ENCODE measurements at places on chromosomes 13 and 19.

DNA sequence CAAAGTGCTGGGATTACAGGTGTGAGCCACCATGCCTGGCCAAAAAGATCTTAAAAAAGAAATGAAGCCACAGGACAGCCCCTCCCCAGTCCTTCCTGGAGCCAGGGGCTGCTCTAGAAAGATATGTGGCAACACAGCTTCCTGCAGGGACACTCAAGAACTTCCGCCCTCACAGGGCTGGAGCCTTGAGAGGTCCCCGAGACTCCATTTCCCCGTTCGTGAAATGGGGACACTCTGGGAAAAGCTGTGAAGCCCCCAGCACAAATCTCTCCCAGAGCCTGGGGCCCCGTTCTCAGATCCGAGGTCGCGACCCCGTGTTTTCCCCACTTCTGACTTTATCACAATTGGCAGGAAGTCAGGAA lies 2.5 kb upstream of the GPX4 start:
- DNase-seq = no peak

- DNase-seq = no peak
Measured at GRCh38 chr19:45008552-45008951, 7.3 kb downstream of the RELB start.

GRCh38 chr13:111129465-111130115 lies 14.5 kb downstream of the ARHGEF7 start:
- no peak for DNase-seq

- DNase-seq = no peak
Measured at GRCh38 chr13:50284540-50284939, 269.3 kb downstream of the KCNRG start.

DNA sequence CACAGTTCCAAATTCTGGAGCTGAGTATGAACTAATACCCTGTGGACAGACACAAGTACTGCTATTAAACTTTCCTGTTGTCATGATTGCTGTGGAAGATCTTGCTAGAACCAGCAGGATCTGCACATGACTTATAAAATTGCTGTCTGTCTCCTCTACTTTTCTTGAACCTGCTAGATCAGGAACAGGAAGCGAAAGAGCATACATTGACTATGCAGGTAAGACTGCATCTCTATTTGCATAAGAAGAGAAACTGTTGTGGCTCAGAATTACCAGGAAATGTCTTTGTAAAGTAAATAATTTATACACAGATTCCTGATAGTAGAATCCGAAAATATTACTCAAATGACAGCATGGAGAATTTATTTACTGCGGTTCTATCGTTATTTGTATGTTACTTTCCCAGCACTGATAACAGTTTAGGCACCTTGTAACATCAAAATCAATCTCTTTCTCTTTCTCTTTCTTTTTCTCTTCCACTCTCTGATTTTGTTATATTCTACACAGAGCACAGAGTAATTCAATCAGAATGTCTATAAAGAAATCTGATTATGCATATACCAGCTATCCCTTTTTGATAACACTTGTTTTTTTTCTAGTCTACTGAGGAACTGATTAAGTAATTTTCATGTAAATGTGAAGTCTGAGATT lies 226.5 kb downstream of the MYO16 start:
- no peak for DNase-seq

DNA sequence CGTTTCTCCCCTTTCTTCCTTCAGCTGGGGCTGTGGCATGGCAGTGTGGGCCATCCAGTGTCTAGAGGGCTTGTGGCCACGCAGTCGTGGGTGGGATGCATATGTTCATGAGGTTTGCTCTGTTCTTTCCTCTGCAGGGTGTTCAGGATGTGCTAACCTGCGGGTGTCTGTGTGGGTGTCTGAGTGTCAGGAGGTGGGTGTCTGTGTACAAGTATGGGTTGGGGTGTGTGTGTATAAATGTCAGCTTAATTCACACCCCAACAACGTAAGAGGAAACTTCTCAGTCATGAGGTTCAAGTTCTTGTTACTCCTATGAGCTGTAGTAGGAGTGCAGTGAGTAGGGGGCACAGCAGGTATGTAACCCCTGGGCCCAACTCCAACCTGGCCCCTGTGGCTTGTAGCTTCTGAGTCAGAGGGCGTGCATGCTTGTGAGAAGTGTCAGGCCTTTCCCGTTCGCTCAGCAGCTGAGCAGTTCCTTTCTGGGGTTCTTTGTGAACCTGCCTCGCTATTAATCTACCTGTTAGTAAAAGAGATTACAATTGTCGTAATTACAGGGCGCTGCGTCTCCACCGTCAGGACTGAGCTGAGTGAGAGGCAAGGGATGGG lies 49.1 kb downstream of the NFIX start:
- DNase-seq = no peak

GRCh38 chr13:109314101-109314500 lies 472.3 kb downstream of the IRS2 start:
- no peak for DNase-seq

DNA sequence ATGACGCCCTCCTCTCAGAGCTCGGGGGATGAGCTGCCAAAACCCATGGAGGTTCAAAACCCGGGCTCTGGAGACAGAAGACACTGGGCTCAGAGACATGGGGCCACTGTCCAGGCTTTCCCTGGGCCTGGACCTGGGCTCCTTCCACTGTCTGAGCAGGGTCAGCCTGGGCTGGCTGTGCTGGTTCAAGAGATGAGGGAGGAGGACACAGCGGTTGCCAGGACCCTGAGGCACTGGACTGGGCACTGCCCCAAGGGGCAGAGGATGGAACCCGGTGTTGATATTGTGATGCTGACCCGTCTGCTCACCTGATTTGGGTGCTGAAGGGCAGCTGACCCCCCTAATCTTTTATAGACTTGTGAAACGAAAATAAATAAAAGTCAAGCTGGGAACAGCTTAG lies 14.1 kb upstream of the SIGLEC11 start:
- DNase-seq = no peak

DNA sequence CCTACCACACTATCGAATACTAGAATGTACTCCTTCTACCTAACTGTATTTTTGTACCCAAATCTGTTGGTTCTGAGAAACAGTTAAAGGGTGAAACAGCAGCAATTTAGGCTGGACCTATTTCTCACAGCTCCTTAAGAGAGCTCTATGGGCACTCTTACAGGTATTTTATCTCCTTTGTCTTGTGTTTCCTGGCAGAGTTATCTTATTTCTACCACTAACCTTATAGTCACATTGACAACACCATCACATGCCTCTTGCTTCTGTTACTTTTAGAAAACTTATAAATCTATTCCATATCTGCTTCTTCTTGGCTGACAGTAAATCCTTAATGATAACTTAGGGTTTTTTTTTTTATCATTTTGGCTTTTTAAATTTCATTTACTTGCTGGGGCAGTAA lies 130.7 kb downstream of the MYO16 start:
- no peak for DNase-seq

- no peak for DNase-seq
Measured at GRCh38 chr19:8584965-8585893, 8.0 kb upstream of the MYO1F start.

DNA sequence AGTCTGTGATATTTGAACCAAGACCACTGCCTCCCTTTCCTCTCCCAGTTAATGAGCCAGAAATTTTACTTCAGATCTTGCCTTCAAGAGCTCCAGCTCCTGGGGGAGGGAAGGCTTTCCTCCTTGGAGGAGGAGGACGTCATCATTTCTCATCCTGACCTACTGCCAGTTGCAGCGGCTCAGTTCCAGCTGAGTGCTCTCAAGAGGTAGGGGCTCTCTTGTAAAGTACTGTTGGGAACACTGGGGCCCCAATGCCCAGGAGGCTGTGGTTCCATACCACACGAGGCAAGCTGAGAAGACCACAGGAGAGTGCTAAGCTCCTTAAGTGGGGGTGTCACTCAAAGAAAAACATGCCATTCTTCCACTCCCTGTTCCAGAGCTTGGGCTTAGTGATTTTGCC lies 36.2 kb downstream of the METTL21C start:
- DNase-seq = no peak

DNA sequence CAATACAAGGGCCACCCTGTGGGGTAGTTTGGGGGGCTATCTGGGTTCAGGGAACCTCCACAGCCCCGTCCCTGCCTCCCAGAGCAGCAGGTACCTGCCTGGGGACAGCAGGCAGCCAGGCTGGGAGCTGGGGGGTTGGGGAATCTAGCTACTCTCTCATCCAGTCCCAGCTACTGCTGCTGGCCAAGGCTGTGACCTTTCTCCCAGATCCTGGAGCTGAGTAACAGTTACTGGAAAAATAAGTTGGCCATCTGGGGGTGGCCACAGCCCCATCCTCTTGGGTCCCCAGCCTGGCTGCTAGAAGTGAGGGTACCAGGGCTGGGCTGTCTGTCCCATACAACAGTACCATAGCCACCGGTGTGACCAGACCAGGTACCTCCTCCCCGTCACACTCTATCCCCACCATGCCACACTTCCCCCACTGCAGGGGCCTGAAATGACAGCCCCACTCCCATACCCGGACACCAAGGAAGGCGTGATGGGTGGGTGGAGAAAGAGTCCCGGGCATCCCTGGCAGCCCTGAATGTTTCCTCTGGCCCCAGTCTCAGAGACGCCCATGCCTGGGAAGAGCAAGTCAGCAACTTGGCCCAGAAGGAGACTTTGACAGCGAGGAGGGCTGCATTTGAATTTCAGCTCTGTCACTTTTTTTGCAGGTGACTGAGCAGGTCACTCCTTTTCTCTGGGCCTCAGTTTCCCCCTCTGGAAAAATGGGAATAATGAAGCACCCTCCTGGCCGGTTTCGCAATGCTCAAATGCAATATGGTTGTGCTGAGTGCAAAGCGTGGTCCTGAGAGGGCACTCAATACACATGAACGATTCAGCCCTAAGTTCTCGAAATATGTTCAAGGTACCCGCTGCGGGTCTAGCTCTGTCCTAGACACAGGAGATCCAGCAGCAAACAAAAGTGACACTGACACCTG lies 30.7 kb upstream of the NFIC start:
- no peak for DNase-seq

DNA sequence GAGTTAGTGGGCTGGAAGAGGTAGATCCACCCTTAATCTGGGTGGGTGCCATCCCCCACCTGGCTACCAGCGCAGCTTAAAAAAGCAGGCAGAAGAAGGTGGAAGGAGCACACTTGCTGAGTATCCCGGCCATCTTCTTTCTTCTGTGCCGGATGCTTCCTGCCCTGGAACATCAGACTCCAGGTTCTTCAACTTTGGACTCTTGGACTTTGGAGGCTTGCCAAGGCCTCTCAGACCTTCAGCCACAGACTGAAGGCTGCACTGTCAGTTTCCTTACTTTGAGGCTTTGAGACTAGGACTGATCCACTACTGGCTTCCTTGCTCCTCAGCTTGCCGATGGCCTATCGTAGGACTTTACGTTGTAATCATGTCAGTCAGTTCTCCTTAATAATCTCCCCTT lies 127.6 kb upstream of the GPC6 start:
- DNase-seq = no peak

DNA sequence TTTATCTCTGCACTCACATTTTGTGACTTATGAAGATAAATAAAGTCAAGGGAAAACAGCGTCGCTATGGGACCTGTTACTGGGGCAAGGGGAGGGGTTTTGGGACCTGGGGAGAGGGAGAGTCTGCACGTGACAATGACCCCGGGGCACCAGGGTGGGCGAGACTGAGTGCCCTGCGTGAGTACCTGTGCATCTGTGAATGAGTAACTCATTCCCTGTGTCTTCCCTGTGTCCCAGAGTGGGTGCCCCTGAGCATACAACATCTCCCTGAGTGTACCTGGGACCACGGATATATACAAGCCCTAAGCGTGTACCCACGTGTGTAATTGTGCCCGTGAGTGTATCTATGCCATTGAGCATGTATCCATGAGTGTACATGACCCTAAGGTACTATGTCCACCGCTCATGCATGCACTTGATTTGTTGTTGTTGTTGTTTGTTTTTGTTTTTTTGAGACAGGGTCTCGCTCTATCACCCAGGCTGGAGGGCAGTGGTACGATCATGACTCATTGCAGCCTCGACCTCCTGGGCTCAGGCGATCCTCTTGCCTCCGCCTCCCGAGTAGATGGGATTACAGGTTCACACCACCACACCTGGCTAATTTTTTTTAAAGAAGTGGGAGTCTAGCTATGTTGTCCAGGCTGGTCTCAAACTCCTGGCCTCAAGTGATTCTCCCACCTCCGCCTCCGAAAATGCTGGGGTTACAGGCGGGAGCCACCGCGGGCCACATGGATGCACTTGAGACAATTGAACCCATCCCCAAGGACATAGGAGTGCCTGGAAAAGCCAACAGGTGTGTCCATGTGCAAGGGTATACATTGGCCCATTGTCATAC lies 645 bp upstream of the TRAPPC5 start:
- DNase-seq = no peak

DNA sequence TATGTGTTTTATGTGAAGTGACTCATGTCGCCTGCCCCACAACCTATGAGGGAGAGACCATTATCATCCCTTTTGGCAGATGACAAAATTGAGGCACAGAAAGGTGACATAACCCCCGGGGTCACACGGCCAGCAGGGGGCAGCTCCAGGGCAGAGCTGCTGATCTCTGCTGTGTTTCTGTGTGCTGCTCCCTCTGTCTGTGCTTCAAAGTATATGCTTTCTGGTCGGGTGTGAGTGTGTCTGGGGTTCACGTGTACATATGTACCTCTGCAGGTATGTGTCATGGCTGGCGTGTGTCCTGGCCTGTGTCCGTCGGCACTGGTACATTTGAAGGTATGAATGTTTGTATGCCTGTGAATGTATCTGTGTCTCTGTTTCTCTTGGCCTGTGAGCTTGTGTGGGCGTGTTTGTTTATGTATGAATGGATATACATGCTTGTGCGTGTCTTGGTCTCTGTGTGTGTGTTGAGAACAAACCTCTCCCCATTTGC lies 7.1 kb downstream of the LIPE start:
- no peak for DNase-seq

DNA sequence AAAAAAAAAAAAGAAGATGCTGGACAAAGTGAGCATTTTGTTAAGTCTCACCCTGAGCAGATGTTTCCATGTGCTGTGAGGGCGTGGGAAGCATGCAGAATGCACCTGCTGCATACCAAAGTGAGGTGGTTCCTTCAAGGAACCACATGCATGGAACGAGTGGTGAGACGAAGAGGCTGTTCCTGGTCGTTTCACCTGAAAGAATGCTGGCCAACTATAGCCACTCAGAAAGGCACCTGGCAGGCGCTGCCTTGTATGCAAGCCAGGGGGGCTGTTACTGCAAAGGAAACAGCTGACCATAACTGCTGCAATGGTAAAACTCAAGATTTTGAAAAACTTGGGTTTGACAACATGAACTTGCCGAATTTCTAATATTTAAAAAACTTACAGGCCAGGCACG lies 14.7 kb downstream of the MIER2 start:
- DNase-seq = no peak

DNA sequence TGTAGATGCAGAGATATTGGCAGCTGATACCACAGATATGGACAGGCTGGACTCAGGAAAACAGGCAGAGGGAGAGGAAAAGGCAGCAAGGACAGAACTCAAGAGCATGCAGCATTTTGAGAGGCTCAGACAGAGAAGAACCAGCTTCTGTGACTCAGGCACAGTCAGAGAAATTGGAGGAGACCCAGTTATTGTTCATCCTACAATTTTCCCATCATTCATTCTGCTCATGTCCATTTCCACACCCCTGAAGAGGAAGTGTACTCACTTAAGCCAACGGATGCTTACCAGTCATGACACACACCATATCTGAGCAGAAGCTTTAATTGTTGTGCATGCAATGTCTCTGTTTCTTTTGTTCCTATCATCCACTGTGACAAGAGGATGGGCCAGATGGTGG lies 359.8 kb upstream of the HTR2A start:
- DNase-seq = no peak

- no peak for DNase-seq
Measured at GRCh38 chr19:15666883-15667282, 6.0 kb upstream of the CYP4F12 start.

- no peak for DNase-seq
Measured at GRCh38 chr13:100666124-100666523, 8.5 kb downstream of the TMTC4 start.

Measured in activated CD8-positive, alpha-beta memory T cell treated with anti-CD3 and anti-CD28 coated beads for 48 hours (primary cell).